Activated CD8-positive, alpha-beta memory T cell treated with anti-CD3 and anti-CD28 coated beads for 48 hours (primary cell): ENCODE measurements at places on chromosomes 5 and 9.

DNA sequence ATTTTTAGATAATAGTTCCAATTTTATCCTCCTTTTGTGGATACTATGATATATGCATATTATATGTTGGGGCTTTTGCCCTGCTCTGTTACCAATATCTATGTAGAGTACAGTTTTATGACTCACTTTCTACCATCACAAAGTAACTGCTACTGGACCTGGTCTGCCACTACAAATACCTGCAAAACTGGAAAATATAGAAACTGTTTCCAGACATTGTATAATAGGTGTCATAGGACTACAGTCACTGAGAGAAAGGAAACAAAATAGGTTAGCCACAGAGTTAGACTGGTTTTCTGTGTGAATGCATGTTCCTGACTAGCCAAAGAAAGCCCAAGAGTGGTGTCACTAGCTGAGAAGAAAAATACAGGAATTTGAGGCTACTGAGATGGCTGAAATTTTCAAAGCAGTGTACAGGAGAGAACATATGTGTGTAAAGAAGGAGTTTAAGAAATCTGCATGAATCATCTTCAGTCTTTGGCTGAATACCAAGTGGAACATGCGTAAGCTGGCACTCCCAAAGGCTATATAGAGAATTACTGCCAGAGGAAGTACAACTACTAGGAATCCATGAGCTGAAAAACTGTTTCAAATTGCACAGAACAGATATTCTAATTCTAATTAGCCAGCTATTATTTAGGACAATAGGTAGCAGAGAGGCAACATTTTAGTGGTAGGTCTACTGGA, 29.0 kb upstream of the FAM174A start:
- no peak for DNase-seq

DNA sequence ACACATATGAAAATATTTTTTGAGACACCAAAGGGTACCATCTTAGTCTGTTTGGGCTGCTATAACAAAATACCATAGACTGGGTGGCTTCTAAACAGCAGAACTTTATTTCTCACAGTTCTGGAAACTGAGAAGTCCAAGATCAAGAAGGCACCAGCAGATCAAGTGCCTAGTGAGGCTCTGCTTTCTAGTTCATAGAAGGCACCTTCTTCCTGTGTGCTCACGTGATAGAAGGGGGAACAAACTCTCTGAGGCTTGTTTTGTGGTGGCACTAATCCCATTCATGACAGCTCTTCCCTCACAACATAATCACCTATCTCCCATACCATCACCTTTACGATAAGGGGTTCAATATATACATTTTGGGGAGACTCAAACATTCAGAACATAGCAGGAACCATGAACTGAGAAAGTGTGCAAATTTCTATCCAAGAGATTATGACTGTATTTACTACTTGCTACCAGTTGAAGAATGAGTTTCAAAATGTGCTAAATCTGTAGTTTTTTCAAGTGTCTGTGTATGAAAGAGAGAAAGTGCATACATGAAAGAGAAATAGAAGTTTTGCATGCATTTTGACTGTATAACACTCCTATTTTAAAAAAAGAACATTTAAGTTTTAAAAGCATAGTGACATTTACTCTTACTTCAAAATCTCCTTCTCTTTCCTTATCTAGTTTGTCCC, 207.3 kb downstream of the PARP8 start:
- DNase-seq: no peak

DNA sequence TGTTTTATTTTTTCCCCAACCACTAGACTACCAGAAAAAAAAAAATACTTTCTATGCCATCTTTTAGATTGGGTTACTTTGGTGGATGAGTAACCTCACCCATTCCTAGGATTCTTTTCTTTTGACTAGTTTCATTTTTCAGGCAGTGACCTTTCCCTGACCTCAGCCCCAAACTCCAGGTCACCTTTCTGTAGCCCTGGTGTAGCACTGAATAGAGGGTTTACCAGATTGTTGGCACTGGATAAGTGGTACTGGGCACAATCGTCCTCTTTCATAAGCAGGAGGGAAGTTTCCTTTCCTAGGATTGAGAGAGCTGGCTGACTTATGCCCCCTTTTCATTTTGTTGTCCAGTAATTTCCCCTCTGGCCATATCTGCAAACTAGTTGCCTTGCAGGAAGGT, 169.4 kb upstream of the TMEM161B start:
- DNase-seq: no peak

GRCh38 chr5:143955141-143955540, 143.2 kb downstream of the HMHB1 start:
- DNase-seq: no peak

GRCh38 chr9:26112724-26113123, 434.5 kb upstream of the TUSC1 start:
- no peak for DNase-seq

DNA sequence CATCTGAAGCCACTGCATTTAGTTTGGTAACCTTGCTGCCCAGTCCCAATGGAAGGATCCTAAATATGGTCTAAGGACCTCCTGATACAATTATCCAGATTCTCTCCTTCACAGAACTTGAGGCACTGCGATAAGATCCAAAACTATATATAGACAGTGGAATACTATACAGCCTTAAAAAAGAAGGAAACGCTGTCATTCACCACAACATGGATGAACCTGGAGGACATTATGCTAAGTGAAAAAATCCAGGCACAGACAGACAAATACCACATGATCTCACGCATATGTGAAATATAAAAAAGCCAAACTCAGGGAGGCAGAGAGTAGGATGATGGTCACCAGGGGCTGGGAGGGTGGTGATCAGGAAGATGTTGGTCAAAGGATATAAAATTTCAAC, 2.8 kb upstream of the IL4 start:
- DNase-seq: no peak

DNA sequence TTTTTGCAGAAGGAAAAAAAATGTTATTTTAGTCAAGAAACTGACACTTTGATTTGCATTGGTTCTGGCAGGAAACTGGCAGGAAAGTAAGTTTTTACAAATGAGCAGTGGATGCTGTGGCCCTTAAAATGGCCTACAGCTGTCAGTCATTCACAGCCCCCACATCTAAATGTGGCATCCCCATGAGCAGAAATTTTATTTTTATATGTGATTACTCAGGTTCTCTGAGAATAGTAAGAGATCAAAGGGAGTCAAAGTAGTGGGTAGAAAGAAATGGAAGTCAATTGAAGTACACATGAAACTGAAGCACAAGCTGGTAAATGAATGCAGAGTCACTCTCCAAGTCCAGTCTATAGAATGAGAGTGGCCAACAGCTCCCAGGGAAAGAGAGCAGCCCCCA, 80.3 kb downstream of the ENC1 start:
- no peak for DNase-seq

- no peak for DNase-seq
Measured at GRCh38 chr9:97848215-97848479, 4.9 kb upstream of the FOXE1 start.

- DNase-seq: no peak
Measured at GRCh38 chr5:130652176-130652575, 512.9 kb downstream of the HINT1 start.

DNA sequence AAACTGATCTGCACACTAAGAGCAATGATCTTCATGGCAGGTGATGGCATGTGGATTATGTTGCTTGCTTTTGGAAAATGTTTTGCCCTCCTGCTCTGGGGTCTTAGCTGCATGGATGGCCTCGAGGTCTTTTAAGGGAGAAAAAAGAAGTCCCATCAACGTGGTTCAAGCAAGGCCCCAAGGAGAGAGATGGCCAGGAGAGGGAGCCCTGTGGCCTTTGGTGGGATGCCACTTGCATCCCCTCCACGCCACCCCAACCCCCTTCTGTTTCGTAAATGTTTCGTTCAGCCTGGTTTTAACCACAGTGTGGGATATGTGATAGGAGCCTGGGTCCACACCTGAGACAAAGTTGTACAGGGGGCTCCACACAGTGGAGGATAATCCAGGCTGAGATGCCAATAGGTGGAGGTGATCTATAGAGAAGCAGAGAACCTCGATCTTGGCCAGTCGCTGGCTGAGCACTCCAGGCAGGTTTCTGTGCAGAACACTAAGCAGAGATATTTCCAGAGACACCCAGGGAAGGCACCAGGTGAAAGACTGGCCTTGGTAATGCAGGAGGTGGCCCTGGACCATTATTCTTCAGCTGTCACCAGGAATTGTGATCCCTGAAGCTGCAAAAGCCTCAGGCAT, 25.8 kb upstream of the FRRS1L start:
- no peak for DNase-seq

- no peak for DNase-seq
Measured at GRCh38 chr9:90296539-90296938, 346.1 kb downstream of the DIRAS2 start.

DNA sequence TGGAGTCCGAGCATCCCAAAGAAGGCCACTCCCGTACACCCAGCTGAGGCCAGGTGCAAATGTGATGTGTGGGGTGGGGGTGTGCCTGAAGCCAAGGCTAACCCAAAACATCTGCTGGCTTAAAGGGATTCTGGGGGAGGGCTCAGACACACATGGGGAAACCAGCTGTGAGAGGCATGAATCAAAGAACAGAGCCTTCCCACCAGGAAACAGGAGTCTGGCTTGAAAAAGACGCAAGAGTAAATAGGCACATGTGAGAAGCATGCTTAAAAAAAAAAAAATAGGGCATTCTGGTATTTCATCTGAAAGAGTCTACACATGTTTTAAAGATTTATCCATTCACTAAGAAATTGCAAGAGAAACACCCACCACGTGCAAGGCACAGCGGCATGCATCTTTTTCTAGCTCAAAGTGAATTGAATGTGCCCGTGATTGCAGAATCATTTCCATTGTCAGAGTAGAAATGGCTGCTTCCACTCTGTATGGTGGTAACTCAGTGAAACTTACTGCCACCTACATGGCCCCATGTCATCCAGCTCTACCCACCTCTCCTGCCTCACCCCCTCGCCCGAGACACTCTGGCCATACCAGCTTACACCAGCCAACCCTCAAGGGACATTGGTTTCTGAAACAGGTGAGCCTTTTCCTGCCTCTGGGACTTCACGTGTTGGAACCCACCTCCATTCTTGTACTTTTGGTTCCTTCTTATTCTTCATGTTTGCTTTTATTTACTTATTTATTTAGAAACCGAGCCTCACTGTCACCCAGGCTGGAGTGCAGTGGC, 71.5 kb downstream of the SEMA5A start:
- DNase-seq: no peak

DNA sequence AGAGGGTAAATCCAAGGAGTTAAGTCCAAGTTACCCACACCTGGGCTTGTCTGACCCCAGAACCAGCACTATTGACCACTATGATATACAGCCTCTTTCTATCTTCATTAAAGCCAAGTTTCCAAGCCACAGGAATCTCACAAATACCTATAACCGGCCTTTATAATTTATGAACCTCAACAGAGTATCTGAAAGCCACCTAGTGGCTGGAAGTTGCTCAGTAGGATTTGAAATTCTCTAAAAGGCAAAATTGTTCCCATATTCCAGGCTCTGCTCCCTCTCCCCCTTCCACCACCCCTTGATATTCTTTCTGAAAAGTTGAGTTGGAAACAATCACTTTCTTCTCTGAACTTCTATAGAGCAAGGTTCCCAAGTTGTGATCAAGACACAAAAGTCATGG, 106.4 kb upstream of the GPR151 start:
- DNase-seq: no peak

DNA sequence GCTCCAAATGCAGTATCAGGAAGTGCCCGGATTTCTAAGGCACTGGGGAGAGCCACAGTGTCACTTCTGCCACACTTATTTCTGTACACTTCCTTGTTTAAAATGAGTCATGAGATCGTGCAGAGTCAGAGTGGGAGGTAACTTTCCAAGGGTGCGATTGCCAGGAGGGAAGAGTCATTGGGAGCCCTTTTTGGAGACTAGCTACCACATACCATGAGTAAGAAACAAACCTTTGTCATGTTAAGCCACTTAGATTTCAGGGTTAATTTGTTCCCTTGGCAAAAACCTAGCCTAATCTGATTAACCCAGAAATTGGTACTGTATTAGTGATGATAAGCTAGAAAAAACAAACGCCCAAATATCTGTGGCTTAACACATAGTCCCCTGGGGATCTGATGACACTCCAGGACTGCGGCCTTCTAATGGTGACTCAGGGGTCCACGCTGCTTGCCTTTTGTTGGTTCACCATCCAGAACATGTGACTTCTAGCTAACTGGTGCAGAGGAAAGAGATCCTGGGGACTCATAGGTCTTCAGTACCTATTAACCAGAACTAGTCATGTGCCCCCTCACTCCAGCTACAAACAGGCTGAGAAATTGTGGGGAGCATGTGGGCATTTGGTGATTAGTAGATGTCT, 48.6 kb upstream of the TLE1 start:
- no peak for DNase-seq

- no peak for DNase-seq
Measured at GRCh38 chr9:89804766-89805531, 200.1 kb downstream of the GADD45G start.

DNA sequence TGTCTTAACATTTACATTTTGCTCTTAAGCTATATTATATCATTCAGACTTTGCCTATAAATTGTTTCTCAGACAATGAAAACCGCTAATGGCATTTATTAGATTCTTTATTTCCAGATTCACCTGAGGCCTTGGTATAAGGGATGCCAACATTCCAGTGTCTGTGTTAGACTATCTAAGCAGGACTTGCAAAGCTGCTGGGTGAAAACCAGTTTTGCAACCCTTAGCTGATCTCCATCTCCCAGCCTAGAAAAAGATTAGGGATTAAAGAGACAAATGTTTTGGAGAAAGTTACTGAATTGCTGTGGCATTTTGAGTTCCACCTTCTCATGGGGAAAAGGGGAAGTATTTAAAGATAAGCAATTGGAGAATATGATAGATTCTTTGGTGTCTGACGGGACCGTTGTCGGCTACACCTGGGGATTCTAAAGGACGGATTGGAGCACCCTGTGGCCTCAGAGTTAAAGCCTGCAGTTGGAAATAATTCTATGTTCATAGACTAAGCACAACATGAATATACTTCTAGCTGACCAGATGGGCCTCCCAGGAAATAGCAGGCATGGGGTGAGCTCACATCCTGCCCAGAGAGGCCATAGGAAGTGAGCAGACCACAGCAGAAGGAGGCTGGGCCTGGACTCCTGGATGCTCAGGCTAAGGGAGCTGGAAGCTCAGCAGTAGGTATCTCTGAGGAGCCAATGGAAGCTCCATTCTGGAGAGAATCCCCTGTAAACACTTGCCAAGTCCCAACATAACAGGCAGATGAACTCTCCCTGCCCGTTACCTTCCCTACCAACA, 21.8 kb downstream of the ENTREP1 start:
- no peak for DNase-seq

DNA sequence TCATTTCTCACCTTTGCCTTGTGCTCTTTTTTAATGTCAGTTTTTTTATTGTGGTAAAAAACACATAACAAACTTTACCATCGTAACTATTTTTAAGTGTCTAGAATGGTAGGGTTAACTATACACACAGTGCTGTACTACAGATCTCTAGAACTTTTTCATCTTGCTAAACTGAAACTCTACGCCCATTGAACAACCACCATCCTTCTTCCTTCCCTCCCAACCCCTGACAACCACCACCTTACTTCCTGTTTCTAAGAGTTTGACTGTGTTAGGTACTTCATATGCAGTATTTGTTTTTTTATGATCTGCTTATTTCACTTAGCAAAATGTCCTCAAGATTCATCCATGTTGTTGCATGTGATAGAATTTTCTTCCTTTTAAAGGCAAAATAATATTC, 54.9 kb downstream of the PSAT1 start:
- no peak for DNase-seq

- DNase-seq: no peak
Measured at GRCh38 chr5:72412283-72413055, 92.3 kb downstream of the PTCD2 start.
